Vein endothelial cell (primary cell): ENCODE measurements at places on chromosomes 11 and 22. TPM values are rescaled to one million over a fixed set of nuclear protein-coding genes. Genes with fewer than 3 reads are reported as not detected.

The OR8G1 gene
- total RNA-seq, result not detected in 2 replicates

The KCNJ4 gene
- not detected in 2 replicates for total RNA-seq

The OR4C5 gene
- not detected in 2 replicates for total RNA-seq

The C11orf87 gene
- not detected in 2 replicates for total RNA-seq

The ZP1 gene
- not detected in 2 replicates for total RNA-seq

The PGGHG gene
- total RNA-seq, result 17.3 and 24.2 TPM in 2 replicates

The H19 gene
- total RNA-seq, result 4.7 and 28.1 TPM in 2 replicates

The SEC14L6 gene
- total RNA-seq, result 0.19 TPM in 1 of 2 replicates, not detected in the other

The YPEL1 gene
- total RNA-seq, result 4.4 and 6.9 TPM in 2 replicates

The SLC22A9 gene
- total RNA-seq, result not detected in 2 replicates

The CSTF3 gene
- total RNA-seq, result 22.9 and 29.6 TPM in 2 replicates

The TSKU gene
- 20.4 and 20.6 TPM in 2 replicates for total RNA-seq

The RASSF7 gene
- 17.1 and 18.0 TPM in 2 replicates for total RNA-seq

The OR51I1 gene
- not detected in 2 replicates for total RNA-seq

The SPI1 gene
- total RNA-seq, result under 0.01 TPM in 1 of 2 replicates, not detected in the other
